Endothelial cell of umbilical vein (primary cell): ENCODE measurements at places on chromosomes 4 and X. TPM values are rescaled to one million over a fixed set of nuclear protein-coding genes. Genes with fewer than 3 reads are reported as not detected.

Gene CXCL9
- not detected in 2 replicates for total RNA-seq

Gene FAM199X
- 16.8 and 18.1 TPM in 2 replicates for total RNA-seq

Gene UBA6
- total RNA-seq: 96.4 and 97.4 TPM in 2 replicates

Gene PARM1
- not detected in 2 replicates for total RNA-seq

Gene GLOD5
- total RNA-seq: not detected in 2 replicates

Gene HSD17B13
- total RNA-seq: not detected in 2 replicates

Gene LNX1
- 1.3 and 1.9 TPM in 2 replicates for total RNA-seq

Gene GPC4
- total RNA-seq: 0.20 TPM in 1 of 2 replicates, not detected in the other

GRCh38 chr4:169160825-169161224 lies 109.9 kb downstream of the SH3RF1 start:
- H3K27me3 ChIP-seq: no peaks in the 10 kb centered on the region
- peaks cover 2% of the 10 kb centered on the region for H3K36me3 ChIP-seq
- peak overlapping the region; percentile 9 for H3K27ac ChIP-seq
- H3K4me3 ChIP-seq: no peak overlapping the region

- H3K4me3 ChIP-seq: no peak overlapping the region
- peaks cover 6% of the 10 kb centered on the region for H3K36me3 ChIP-seq
- H3K27me3 ChIP-seq: no peaks in the 10 kb centered on the region
- no peak for DNase-seq
- no peak overlapping the region for H3K27ac ChIP-seq
Measured at GRCh38 chrX:153781428-153782047, 697 bp downstream of the SRPK3 start.

DNA sequence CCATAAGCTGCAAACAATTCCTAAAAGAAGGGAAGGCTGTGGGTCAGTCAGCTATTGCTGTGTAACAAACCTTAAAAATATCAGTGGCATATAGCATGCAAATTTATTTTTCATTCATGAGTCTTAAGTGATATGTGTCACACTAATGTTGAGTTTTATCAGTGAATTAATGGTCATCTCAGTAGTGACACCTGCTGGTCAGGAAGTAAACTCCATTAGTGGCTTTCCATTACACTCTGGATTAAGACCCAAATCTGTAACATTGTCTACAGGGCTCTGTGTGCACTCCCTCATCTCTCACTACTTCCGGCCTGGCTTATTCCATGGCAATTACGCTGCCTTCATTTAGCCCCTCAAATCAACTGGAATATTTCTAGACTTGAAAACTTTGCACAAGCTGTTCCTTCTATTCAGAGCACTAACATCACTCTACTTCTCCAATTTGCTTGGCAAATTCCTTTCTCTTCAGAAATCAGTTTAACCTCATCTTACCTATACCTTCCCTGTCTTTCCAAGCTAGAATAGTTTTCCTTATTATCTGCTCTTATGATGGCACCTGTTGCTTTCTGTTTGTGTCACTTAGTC lies 217.3 kb upstream of the TAPT1 start:
- no peaks in the 10 kb centered on the region for H3K36me3 ChIP-seq
- H3K4me3 ChIP-seq: no peak overlapping the region
- no peak overlapping the region for H3K27ac ChIP-seq

DNA sequence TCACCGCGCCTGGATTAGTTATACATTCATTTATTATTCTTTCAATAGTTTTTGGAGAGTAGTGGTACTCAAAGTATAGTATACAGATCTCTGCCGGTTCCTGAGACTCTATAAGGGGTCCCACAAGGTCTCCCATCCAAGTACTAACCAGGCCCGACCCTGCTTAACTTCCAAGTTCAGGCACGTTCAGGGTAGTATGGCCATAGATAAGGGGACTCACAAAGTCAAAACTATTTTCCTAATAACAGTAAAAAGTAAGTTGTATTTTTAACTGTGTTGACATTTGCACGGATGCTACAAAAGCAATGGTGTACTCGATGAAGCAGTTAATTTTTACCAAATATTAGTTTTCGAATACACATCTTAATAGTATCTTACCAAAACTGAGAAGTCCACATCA lies 84.4 kb upstream of the STK26 start:
- H3K4me1 ChIP-seq: no peaks in the 10 kb centered on the region
- H3K36me3 ChIP-seq: no peaks in the 10 kb centered on the region
- no peak for DNase-seq
- no peaks in the 10 kb centered on the region for H3K27me3 ChIP-seq

GRCh38 chrX:99795495-99795894 lies 614.6 kb downstream of the PCDH19 start:
- no peak for DNase-seq
- no peak overlapping the region for H3K4me3 ChIP-seq
- H3K36me3 ChIP-seq: no peaks in the 10 kb centered on the region
- no peaks in the 10 kb centered on the region for H3K4me1 ChIP-seq
- H3K27ac ChIP-seq: no peak overlapping the region

- H3K4me3 ChIP-seq: no peak overlapping the region
- DNase-seq: no peak
- no peaks in the 10 kb centered on the region for H3K36me3 ChIP-seq
- no peaks in the 10 kb centered on the region for H3K4me1 ChIP-seq
- H3K27ac ChIP-seq: no peak overlapping the region
- H3K27me3 ChIP-seq: peaks cover 12% of the 10 kb centered on the region
Measured at GRCh38 chr4:41374490-41374889, 117.8 kb downstream of the UCHL1 start.

GRCh38 chr4:140571620-140572019 lies 2.9 kb upstream of the UCP1 start:
- DNase-seq: no peak
- H3K4me3 ChIP-seq: no peak overlapping the region
- H3K27ac ChIP-seq: no peak overlapping the region
- H3K27me3 ChIP-seq: peaks cover 68% of the 10 kb centered on the region
- no peaks in the 10 kb centered on the region for H3K36me3 ChIP-seq
- H3K4me1 ChIP-seq: peaks cover 9% of the 10 kb centered on the region

GRCh38 chr4:97656044-97656720 lies 487.1 kb downstream of the STPG2 start:
- no peaks in the 10 kb centered on the region for H3K4me1 ChIP-seq
- no peaks in the 10 kb centered on the region for H3K27me3 ChIP-seq
- H3K27ac ChIP-seq: no peak overlapping the region

DNA sequence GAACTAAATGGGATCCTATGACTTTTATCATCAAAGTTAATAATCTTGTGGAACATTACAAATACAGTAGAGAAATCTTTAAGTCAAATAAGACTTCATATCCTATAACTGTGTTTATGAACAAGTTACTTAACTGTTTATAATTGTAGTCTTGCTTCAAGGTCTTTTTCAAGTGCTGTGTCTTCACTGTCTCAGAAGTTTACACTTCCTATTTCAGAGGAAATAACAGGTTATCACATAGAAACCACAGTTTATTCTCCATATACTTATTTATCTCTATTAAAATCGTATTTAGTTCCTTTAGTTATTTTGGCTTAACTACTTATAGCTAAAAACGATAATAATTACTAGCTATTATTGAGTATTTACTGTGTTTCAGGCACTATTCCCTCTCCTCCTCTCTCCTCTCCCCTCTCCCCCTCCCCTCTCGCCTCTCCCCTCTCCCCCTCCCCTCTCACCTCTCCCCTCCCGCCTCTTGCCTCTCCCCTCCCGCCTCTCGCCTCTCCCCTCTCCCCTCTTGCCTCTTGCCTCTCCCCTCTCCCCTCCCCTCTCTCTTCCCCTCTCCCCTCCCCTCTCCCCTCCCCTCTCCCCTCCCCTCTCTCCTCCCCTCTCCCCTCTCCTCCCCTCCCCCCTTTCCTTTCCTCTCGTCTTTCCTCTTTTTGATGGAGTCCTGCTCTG lies 63.7 kb downstream of the RBPJ start:
- H3K36me3 ChIP-seq: no peaks in the 10 kb centered on the region
- no peaks in the 10 kb centered on the region for H3K4me1 ChIP-seq
- no peak overlapping the region for H3K4me3 ChIP-seq
- H3K27me3 ChIP-seq: no peaks in the 10 kb centered on the region

DNA sequence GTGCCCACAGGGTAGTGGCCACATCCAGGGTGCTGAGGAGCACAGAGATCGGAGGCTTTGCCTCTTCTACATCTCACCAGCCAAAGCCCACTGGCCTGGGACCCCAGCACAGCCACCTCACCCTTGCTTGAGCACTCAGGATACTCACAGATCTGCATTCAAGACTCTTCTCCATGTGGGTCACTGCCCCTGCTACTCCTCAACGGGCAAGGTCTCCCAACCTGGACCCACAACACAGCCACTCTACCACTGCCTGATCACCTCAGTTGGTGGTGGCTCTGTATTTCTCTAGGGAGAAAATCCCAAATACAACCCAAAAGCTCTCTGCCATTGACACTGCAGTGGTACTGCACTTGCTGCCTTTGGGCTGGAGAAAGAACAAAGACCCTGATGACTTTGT lies 190.3 kb upstream of the KLHL4 start:
- no peak overlapping the region for H3K27ac ChIP-seq
- H3K4me1 ChIP-seq: no peaks in the 10 kb centered on the region
- H3K4me3 ChIP-seq: no peak overlapping the region
- no peak for DNase-seq
- H3K36me3 ChIP-seq: no peaks in the 10 kb centered on the region

- H3K27me3 ChIP-seq: no peaks in the 10 kb centered on the region
- H3K4me1 ChIP-seq: no peaks in the 10 kb centered on the region
- no peak overlapping the region for H3K27ac ChIP-seq
- H3K36me3 ChIP-seq: no peaks in the 10 kb centered on the region
- DNase-seq: no peak
Measured at GRCh38 chr4:184316821-184317220, 99.1 kb upstream of the ENPP6 start.

DNA sequence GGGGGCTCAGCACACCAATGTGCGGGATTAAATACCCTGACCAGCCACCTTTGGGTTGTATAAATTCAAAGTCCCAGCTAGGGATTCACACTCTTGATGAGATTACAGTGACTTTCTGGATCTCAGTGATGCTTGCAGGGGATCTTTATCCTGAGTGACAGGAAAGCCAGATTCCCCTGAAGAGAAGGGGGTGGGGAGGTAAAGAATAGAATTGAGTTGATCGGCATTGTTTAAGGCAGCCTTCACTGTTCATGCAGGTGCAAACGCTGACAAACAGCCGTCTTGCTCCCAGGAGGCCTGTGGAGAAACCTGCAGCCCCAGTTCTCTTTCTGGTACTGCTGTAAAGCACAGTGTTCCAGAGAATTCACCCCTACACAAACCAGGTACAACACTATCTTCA lies 19.0 kb downstream of the CXXC4 start:
- H3K4me3 ChIP-seq: no peak overlapping the region
- no peaks in the 10 kb centered on the region for H3K27me3 ChIP-seq
- no peaks in the 10 kb centered on the region for H3K36me3 ChIP-seq
- no peak overlapping the region for H3K27ac ChIP-seq
- no peaks in the 10 kb centered on the region for H3K4me1 ChIP-seq
- no peak for DNase-seq

GRCh38 chr4:121989715-121990114 lies 37.9 kb upstream of the TRPC3 start:
- H3K27me3 ChIP-seq: no peaks in the 10 kb centered on the region
- no peak overlapping the region for H3K4me3 ChIP-seq
- H3K36me3 ChIP-seq: no peaks in the 10 kb centered on the region
- no peak overlapping the region for H3K27ac ChIP-seq
- no peaks in the 10 kb centered on the region for H3K4me1 ChIP-seq

- no peak overlapping the region for H3K4me3 ChIP-seq
- no peaks in the 10 kb centered on the region for H3K36me3 ChIP-seq
- no peaks in the 10 kb centered on the region for H3K4me1 ChIP-seq
- no peaks in the 10 kb centered on the region for H3K27me3 ChIP-seq
Measured at GRCh38 chr4:4990857-4991540, 28.3 kb downstream of the CYTL1 start.

- no peaks in the 10 kb centered on the region for H3K27me3 ChIP-seq
- no peak overlapping the region for H3K4me3 ChIP-seq
- H3K36me3 ChIP-seq: no peaks in the 10 kb centered on the region
- no peak for DNase-seq
- no peaks in the 10 kb centered on the region for H3K4me1 ChIP-seq
- no peak overlapping the region for H3K27ac ChIP-seq
Measured at GRCh38 chrX:49276207-49276606, 6.6 kb downstream of the PPP1R3F start.
